Stimulated activated CD4-positive, alpha-beta T cell treated with anti-CD3 and anti-CD28 coated beads, Interleukin-12 subunit alpha, Interleukin-12 subunit beta, amount 100 ng/mL, for 48 hours (primary cell): ENCODE measurements at places on chromosomes 2 and 18.

DNA sequence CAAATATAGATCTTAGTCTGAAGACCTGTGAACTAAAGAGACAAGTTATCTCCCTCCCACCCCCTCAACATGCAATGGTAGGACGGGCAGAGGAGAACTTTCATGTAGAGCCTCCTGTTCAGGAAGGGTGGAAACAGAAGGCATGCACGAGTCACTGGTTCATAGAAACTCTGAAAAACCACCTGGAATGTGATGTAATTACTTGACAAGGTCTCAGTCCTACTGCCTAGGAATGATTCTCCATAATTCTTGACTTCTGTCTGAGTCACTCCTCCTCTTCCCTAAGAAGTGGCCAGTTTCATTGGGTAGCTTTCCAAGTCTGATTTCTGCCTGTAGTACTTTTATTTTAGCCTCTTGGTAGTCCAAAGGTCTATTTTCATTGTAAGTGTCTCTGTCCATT is 277.3 kb downstream of the PTPRM start:
- no peak for DNase-seq

DNA sequence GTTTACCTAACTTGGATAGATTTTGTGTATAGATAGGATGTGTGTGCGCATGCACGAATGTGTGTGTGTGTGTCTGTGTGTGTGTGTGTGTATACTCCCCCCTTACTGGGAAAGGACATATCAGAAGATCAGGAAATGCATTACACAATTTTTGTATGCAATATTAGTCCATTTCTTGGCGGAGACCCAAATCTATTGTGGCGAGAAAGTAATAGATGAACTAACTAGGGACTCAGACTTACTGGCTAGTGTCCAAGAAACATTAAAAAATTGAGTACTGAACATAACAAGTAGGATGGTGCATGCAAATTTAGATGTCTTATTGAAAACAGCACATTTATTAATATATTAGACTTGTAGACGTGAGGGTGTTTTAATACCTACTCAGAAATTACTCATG is 1036.5 kb upstream of the FANCL start:
- no peak for DNase-seq

GRCh38 chr18:70371908-70372307 is 83.1 kb downstream of the SOCS6 start:
- DNase-seq, result no peak

DNA sequence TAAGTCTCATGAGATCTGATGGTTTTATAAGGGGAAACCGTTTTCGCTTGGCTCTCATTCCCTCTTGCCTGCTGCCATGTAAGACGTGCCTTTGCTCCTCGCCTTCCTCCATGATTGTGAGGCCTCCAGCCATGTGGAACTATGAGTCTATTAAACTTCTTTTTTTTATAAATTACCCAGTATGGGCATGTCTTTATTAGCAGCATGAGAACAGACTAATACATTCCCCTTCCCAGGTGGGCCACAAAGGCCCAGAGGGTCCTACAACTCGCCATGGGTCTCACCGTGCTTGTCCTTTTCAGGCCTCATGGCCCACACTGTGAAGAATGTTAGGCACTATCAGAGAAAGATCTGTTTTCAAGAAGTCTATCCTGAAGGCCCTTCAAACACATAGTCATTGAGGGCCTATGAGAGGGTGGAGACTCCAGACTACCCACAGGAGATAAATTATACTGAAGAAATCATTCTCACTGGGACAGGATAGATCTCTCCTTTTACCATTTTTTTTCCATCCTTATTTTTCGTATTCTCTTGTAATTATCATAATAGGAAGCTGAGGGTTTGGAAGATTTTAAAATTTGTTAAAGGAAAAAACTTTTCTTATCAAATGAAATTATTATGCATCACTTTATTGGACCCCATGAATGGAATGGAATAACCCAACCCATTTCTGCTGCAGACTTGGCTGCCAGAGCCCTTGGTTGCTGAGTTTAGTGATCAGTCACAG is 91.0 kb upstream of the MSH2 start:
- DNase-seq, result no peak

- DNase-seq, result no peak
Measured at GRCh38 chr18:24043403-24043802, 28.8 kb downstream of the TTC39C start.

- DNase-seq, result no peak
Measured at GRCh38 chr18:79683626-79684282, 4.2 kb downstream of the CTDP1 start.

- DNase-seq, result no peak
Measured at GRCh38 chr2:32485399-32485798, 128.6 kb downstream of the BIRC6 start.

GRCh38 chr2:171706152-171706803 is 19.0 kb downstream of the DYNC1I2 start:
- no peak for DNase-seq

GRCh38 chr18:3583873-3584247 is 133.9 kb downstream of the TGIF1 start:
- no peak for DNase-seq

DNA sequence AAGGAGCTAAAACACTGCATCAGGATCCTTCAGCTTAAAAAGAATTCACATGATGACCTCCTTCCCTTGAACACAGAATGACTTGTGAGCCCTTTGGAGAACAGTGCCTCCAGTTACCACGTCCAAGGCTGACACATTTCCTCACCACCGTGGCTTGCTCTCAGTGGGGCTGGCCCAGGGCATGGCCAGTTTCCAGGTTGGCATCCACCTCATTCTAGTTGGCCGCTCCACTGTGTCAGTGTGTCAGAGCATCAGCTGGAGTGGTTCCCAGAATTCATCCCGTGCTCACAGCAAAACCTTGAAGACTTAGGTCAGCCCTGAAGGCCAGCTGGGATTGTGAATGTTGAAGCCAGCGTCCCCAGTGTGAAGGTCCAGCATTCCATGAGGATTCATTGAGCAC is 158.5 kb downstream of the INSIG2 start:
- no peak for DNase-seq

GRCh38 chr2:47844162-47844561 is 61.2 kb downstream of the MSH6 start:
- no peak for DNase-seq

DNA sequence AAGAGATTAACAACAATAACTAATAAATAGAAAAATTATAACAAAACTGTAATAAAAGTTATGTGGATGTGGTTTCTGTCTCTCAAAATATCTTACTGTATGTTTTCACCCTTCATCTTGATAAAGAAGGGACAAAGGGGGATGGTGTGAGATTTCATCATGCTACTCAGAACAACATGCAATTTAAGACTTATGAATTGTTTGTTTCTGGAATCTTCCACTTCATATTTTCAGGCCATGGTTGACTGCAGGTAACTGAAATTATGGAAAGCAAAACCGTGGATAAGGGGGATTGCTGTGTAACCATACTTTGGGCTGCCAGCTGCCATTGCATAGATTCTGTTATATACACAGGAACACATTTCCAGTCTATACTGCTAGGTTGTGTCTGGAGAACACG is 45.6 kb downstream of the NEB start:
- no peak for DNase-seq

DNA sequence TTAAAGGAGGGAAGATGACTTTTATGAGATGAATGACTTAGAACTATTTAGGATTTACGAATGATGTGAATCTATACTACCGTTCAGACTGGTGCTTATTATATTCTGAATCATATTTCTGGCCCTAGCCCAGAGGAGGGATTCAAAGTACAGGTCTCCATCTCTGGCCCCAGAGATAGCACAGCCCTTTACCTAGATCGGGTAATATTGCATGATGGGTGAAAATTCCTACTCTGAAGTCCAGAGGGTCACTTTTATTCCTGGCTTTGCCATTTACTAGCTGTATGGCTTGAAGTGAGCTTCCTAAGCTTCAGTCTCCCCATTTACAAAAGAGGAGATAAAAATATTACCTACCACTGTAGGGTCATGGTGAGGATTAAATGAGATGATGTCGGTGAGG is 135.8 kb upstream of the OSR1 start:
- DNase-seq, result no peak

DNA sequence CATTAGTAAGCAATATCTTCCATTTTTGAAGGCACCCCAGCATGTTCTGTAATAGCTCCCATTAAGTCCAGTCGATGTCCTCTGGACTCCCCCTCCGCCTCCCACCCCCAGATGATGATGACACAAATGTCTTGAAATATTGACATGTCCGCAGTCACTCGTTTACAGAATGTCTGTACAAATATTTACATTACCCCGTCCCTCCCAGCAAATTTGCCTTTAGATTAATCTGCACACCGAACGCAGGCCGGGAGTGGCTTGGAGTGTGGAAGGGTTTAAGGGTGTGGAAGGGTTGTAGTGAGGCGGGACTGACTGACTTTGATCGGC is 853 bp upstream of the OSBPL6 start:
- no peak for DNase-seq

DNA sequence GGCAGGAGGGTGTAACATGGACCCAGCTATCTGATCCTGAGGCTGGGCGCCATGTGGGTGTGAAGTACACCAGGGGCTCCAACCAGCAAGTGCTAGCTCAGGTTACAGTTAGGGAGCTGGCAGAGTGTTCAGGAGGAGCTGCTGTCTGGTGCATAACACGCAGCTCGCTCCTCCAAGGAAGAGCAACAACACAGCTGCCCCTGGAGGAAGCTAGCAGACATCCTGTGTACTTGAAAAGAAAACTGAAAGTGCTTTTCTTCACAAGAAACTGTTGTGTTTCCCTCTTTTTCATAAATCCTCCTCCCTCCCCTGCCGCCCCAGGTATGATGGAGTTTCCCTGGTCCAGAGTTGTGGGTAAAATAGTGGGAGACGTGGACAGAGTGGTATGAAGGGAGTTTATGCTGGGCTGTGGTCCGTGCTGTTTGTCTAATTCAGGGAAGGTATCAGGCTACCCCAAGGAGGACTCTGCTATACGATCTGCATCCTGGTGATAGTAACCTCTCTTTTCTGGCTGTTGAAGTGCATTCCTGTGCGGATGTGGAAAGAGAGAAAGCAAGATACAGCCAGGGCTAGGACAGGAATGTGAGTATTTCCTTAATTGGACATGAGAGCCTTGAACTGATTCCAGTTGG is 6.1 kb upstream of the LBH start:
- DNase-seq, result no peak
